NCI-H510A treated with DMSO at 0.1 percent for 48 hours (cell line): ENCODE measurements at places on chromosomes 2 and 18.

GRCh38 chr18:44592639-44593038 lies 88.0 kb upstream of the SETBP1 start:
- no peak for DNase-seq

- no peak for DNase-seq
These were observed 35.5 kb upstream of the TAF1B start for GRCh38 chr2:9807555-9808305.

DNA sequence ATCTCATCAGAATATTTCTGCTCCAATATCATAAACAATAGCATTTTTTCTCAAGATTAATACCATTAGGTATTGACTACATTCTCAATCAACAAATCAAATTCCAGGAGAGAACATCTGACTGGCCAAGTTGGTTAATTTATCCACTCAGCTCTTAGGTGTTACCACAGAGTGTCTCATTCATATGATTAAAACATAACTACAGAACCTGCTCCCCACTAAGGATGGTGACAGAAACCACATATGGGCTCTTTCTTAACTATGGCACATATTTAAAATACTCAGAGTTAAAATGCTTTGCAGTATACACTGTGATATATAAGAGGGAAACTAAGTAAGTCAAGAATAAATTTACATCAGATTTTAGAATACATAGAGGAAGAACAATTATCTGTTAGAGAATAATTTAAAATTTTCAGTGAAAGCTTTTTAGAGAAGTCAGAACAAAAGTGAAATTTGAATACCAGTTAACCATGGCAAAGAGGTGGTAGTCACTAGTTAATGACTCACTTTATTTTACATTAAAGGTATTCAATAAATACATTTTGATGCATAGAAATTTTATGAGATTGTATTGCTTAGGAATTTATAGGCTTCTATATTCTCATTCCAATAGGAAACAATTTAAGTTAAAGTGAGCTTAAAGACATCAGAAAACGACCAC lies 1120.8 kb upstream of the TMEFF2 start:
- no peak for DNase-seq

- DNase-seq, result no peak
These were observed 42.1 kb upstream of the SNTG2 start for GRCh38 chr2:908568-908967.

- DNase-seq, result no peak
These were observed 152.0 kb upstream of the RAB6C start for GRCh38 chr2:129827311-129828090.

- no peak for DNase-seq
These were observed 99.7 kb downstream of the EIPR1 start for GRCh38 chr2:3277748-3278520.

DNA sequence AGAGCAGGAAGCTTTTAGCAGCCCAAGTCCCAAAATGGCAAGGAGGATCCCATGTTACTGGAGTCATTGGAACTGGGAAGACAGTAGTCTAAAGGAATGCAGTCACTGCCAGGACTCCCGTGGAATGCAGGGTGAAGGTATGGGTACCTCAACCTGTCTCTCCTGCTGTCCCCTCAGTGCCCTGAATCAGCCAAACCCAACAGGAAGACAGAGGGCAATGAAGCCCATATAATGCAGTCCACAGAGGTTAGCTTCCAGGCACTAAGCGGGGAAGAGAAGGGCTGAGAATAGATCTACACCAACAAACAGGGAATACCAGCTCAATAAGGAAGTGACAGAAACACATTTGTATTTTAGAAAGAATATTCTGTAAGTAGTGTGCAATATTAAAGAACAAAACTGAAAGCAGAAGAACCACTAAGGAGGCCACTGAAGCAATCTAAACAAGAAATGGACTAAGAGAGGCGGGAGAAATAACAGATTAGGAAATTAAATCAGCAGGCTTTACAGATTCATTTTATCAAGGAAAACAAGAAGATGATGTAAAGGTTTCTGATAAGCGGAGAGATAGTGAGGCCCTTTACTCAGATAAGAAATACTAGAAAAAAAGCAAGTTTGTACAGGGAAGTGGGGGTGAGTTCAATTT lies 8.3 kb downstream of the NEMP2 start:
- DNase-seq, result no peak

DNA sequence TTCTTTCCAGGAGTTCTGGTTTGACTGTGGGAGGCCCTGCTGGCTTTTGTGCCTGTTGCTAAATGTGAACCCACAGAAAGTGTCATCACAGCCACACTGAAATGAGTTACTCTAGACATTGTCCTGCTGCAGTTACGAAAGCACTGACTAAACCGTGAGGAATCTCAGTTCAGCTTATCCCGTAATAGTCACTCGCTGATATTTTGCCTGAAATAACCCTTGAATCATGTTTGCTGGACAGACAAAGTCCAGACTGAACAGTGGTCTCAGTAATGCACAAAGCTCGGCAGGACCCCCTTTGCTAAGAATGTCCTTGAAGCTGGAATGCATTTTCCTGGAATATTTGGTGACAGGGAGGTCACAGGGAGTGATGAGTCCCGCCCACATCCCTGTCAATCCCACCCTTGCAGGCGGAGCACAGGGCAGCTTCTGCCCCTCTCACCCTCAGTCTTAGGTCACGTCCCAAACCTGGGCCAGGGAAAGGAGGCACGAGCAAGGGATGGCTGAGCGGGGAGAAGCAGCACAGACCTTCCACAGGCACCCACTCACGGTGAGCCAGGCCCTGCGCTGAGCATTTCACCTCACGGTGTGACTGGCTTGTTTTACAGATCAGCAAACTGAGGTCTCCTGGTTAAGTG lies 53.4 kb downstream of the ADI1 start:
- no peak for DNase-seq

DNA sequence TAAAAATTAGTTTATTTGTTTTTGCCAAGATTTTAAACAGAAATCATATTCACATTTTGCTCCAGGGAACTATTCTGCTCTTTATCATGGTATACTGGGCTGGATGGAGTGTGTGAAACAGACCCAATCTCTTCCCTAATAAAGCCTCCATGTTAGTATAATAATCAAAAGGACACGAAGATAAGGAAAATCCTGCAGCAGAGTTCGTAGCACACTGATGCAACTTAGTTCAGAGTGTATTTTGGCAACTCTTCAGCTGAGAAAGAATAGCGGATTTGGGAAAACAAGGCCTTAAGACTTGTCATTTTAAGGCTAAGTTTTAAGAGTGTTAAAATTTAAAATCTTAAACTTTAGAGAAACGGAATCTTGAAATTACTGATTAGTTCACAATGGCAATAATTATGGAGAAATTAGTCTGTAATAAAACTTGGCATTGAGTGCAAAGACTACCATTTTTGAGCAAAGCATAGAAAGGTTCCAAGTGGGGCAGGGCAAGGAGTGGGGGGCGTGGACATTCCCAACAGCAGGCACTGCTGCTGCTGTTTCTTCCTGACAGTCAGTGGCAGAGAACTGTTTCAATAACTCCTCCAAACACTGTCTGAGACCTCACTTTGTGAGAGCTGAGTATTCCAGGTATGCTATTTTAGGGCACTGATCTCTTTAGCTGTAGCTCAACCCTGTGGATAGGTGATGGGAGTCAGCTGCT lies 225.0 kb downstream of the HRH4 start:
- no peak for DNase-seq

- no peak for DNase-seq
These were observed 22.7 kb downstream of the FARP2 start for GRCh38 chr2:241378816-241379215.
